ENCODE measurements at places on chromosomes 6 and 20.

- DNase-seq: no peak
Measured at GRCh38 chr6:35713006-35713767, 23.6 kb upstream of the ARMC12 start.

DNA sequence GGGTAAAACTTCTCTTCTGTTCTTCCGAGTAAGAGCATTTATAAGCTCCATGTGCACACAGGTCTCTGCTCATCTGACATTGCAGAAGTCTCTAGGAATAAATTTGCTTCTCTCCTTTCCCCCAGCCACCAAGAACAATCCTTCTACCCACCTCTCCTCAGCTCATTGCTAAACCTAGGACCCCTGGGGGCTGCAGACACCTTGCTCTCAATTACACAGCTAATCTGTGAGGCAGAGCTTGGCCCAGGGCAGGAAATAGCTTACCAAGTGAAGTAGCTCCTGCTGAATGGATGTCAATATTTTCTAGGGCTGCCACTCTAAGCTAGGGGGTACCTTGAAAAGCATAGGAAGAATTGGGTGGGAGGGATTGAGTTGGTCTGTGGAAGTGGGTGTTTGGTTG lies 44.0 kb downstream of the EIF2S2 start:
- DNase-seq: no peak

DNA sequence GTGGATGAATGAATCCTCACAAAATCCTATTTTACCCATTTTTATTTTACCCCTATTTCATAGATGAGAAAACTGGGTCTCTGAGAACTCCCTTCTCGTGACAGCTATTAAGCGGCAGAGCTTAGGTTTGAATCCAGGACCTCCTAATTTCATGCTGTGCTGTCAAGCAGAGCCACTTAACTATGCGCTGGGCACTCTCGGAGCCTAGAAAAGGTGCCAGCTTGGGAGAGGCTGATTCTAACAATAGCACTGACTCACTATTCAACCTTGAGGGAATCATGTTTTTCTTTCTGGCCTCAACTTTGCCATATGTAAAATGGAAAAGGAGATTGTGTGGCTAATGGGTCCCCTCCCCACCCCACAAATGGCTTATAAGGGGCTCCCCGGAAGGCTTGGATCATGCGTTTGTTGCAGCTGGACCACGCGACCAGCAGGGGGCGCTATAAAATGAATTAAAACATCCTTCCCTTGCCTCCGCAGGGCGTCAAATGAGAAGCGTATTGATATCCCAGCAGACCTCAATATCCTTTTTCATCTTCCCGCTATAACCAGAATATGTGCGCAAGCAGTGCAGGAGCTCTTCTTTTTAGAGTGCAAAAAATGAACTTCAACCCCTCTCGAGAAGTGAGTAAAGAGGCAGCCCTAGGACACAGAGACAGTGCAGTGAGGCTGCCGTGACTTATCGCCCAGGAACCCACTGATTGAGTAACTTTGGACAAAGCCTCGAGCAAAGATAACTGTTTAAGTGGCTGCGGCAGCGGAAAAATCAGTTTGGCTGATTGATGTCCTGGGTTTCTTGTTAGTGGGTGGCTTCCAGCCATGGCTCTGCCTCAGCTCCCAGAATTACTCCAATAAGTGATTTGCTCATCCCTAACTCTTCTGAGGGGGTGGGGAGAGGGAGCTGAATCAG lies 12.8 kb upstream of the PDYN start:
- DNase-seq: peak; percentile 4

GRCh38 chr20:54680439-54680838 lies 205.0 kb downstream of the DOK5 start:
- DNase-seq: no peak

- peak; percentile 97 for DNase-seq
Measured at GRCh38 chr20:24992487-24993205, at the start of gene APMAP. Gene APMAP, minus strand, starts transcription at chr20:24992751. Its CDS starts 63 bp downstream, at chr20:24992688.

- DNase-seq: no peak
Measured at GRCh38 chr20:3021327-3021726, 22.1 kb upstream of the GNRH2 start.

GRCh38 chr6:167744681-167745669 lies 81.7 kb upstream of the AFDN start:
- DNase-seq: no peak

DNA sequence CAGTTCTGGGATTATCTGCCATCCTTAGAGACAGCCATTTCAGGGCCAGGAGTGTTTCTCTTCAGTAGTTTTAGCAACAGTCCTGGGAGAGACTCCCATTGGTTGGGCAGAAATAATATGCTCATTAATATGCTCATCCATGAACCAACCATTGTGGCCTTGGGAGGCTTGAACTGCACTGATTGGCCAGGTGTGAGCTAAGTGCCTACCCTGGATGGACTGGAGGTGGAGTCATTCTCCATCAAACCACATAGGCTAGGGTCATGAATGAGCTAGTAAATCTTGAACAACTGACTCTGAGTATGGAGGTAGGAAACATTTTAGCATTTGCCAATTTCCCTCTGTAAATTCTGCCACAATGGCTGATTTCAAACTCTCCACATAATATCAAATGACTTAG lies 70.2 kb upstream of the ZFP64 start:
- DNase-seq: no peak

DNA sequence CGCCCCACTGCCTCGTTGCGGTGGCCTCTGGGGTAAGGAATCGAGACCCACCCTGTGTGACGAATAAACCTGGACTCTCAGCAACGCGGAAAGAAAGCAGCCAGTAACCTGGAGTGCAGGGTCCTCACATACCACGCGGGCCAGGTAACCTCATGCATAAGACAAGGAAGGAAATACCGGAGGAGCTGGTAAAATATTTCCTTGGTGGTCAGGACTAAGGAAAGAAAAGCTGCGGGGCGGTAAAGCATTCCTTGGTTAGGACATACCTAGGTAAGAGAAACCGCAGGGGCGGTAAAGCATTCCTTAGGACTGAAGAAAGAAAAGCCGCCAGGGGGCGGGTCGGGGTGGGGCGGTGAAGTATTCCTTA lies 80.7 kb downstream of the SYTL3 start:
- no peak for DNase-seq

DNA sequence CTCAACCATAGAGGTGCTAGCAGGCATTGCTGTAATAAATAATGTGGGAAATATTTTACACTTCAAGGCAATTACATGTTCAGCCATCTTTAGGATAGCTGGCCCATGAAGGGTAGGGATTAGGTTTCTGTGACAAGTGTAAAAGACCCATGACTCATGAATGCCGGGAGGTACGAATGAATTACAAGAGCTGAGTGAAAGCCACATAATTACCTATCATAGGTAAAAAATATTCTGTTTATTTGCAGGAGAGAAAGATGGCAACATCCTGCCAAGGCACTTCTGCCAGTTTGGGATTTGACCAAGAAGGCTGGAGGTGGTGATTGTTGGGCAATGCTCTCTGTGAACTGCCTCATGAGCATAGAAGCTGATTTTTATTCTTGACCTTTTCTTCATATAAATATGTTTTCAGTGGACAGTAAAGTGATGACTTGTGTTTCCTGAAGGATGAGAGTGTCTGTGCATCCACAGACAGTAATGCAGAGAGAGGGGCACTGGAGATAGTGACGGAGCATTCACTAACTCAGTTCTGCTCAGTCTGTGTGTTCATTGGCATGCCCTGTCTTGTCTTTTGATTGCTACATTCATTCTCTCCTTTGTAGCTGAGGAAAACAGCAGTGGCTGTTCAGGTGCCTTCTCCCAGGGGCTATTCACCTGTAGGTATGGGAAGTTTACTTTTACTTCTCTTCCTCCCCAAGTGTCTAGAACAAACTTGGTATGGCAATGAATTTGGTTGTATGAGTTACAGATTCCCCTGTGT lies 481.1 kb downstream of the TFAP2B start:
- no peak for DNase-seq

GRCh38 chr20:49432550-49432949 lies 49.9 kb downstream of the KCNB1 start:
- DNase-seq: no peak

DNA sequence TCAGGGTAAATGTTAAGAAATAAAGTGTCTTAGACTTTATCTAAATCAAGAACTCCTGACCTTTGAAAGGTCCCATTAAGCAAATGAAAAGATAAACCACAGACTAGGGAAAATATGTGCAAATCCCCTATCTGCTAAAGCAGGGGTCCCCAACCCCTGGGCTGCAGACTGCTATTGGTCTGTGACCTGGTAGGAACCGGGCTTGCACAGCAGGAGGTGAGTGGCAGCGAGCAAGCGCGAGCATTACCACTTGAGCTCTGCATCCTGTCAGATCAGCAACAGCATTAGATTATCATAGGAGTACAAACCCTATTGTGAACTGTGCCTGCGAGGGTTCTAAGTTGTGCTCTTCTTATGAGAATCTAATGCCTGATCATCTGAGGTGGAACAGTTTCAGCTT lies 42.4 kb downstream of the LCA5 start:
- no peak for DNase-seq

DNA sequence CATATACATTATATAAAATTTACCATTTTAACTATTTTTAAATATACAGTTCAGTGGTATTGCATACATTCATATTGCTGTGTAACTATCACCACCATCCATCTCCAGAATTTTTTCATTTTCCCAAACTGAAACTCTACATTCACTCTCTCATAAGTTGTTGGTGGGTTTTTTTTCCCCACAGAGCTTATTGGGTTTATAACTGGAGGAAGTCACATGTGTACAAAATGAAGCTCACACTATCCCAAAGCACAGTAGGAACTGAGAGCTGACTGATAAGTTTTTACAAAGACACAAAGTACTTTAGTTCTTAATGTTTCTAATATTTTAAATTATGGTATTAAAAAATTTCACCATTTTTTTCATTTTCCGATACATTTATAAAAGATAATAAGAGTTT lies 78.8 kb upstream of the TNFAIP3 start:
- DNase-seq: no peak

DNA sequence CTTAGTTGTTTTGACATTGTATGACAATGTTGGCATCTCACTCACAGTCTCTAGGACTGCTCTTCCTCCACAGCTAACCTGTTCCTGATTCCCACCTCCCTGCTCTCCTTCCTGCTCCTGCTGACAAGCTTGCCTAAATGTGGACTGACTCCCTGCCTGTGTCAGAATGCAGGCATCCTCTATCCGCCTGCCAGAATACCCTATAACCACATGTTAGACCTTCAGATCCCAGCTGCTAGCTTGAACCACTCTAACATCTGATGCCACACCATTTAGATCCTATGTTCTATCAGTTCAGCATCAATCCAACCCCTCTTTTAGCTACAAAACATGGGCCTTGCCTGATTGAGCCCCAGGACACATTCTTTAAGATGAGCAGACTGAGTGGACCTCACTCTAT lies 12.2 kb downstream of the FILIP1 start:
- no peak for DNase-seq

DNA sequence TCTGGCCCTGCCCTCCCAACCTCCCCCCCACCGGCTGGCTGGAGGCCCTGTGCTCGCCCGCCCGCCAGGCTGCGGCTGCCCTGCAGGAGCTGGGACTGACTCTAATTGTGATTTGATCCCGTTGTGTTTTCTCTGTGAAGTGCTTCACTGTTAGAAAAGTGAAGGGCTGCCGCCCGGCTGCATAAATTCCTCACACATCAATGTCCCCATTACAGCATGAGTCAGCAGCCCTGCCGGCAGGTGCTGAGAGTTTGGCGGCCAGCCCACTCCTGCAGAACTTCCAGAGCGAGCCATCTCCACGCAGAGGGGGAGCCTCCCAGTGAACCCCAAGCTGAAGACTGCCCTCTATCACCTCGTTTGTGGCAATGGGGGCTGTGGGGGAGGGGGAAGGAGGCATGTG lies 137.9 kb downstream of the DLL1 start:
- peak; percentile 90 for DNase-seq

- DNase-seq: no peak
Measured at GRCh38 chr6:36061236-36061635, 33.6 kb downstream of the MAPK14 start.

- no peak for DNase-seq
Measured at GRCh38 chr6:10542213-10542612, 21.1 kb downstream of the GCNT2 start.

- DNase-seq: no peak
Measured at GRCh38 chr6:105688573-105688972, 285.7 kb upstream of the PREP start.

GRCh38 chr20:16399801-16400200 lies 173.4 kb downstream of the KIF16B start:
- no peak for DNase-seq

GRCh38 chr20:19049514-19049913 lies 162.9 kb upstream of the SLC24A3 start:
- DNase-seq: no peak

DNA sequence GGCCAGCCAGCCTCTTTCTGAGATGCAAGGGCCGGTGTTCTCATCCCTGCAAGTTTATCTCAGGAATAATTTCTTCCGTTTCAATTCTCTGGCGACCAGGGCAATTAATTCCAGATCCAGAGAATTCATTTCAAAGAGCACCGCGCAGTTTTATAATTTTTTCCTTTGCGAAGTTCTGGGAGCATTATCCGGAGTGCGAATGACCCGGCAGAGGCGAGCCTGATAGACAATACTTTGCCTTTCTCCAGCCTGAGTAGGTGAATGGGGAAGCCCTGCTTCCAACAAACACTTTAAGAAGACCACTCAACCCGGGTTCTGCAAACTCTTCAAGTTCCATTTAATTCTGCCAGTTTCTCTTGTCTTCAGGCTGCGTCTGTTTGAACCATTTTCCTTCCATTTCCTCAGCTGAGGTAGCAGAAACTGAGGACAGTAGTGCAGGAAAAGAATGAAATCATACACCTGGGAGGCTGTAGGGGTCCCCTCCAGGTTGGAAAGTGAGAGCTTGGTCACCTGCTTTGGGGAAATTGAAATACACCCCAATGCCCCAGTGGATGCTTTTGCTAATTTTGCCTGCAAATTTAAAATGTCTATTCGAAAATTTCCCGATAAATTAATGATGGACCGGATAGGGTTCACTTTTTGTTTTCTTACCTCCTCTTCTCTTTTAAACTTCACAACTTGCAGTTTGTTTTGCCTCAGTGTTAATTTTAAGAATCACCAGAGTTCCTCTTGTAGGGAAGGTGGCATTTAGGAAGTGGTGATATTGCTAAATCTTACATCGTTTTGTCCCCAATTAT lies 1.1 kb downstream of the VGLL2 start:
- no peak for DNase-seq

GRCh38 chr20:43901296-43901695 lies 13.4 kb upstream of the TOX2 start:
- no peak for DNase-seq

DNA sequence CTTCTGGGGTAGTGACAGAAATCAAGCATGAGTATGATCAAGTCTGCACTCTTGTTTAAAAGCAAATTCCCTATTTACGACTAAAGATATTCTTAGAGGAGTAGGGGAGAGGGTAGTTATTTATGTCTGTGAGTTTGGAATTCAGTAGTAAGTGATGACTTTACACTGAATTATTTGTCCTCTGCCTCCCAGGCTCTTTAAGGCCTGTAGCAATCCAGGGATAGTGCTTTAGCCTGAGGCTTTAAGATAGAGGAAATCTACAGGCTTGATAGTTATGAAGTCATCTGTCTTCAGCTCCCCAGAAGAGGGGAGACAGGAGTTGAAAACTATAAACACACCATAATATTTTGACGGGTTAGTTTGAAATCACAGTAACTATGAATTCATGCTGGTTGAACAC lies 664.5 kb downstream of the EPM2A start:
- DNase-seq: no peak
